Sciatic nerve (tissue), 2 donors: ENCODE measurements at places on chromosomes 13 and 19.

DNA sequence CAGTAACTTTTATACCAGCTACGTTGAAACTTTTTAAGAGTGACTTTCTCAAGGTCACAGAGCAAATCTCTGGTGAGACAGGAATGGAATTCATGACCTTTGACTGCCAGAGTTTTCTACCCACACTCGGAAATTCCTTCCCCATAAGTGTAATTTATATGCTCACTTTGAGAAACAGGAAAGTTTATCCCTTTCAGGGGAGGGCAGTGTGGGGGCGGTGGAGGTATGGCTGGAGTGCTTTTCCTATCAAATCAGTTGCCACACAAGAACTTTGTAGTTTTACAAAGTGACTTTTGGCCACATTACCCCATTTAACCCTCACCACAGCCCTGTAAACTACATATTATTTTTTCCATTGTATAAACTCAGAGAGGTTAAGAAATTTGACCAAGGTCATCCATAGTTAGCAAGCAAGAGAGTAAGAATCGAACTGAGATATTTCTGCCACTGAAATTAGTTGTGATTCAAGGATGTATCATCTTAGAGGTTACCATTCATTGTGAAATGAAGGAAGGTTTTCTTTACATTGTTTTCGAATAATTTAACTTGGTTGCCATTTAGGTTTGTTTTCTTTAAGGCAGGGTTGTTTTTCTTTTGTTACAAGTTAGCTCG, 5.9 kb downstream of the KLF12 start:
- DNase-seq: no peak

DNA sequence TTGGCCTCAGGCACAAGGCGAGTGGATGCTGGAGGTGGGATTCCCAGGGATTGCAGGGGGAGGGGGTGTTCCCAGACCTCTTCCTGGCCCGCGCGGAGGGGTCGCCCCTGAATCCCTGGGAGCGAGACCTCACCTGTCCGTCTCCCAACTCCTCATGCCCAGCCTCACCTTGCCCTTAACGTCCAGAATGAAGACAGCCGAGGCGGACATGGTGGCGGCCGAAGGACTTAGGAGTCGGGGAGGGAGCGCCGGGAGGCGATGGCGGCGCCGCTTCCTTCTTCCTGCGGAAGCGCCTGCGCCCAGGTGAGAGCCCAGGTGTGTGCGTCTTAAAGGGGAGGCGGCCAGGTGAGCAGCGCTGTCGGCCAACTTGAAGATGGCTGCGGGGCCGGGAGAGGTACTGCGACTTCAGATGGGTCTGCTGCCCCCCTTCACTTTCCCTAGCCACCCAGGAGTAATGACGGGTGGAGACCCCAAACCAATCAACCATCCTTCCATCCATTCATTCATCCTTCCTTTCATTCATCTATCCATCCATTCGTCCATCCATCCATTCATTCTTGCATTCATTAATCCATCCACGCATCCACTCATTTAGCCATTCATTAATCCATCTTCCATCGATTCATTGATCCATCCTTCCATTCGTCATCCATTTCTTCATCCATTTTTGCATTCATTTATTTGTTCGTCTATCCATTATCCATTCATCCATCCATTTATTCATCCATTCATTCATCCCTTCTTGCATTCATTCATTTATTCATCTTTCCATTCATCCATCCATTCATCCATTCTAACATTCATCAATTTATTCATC, at the start of gene AP1M2:
Gene AP1M2, minus strand, starts transcription at position 291 of the 817 bp plus-strand sequence. Its CDS starts 81 bp downstream, at position 210.
- DNase-seq: no peak

DNA sequence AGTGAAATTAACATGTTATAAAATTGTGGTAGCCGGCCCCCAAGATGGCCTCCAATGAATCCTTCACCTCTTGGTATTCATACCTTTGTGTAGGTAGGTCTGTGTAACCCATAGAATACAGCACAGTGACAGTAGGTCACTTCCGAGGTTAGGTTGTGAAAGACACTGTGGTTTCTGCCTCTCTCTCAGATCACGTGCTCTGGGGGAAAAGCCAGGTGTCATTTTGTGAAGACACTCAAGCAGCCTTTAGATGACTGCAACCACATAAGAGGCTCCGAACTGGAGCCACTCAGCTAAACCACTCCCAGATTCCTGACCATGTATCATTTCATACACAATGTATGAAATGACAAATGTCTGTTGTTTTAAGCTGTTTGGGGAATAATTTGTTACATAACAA, 9.8 kb upstream of the USPL1 start:
- no peak for DNase-seq

DNA sequence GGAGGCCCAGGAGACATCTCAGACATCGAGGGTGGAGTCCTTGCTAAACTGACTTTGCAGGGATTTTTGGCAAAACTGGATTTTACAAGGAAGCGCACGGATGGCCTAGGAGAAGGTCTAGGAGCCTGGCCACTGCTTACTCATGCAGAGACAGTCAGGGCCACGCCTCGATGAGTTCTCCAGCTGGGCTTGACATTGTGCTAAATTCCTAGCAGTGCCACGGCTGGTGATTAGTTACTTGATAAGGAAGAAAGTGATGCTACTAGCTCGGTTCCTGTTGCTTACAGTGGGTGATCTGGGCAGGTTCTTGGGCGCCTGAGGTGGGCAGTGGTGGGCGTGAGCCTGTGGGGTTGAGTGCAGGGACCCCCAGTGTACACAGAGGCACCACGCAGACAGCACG, 143.4 kb downstream of the SOX1 start:
- DNase-seq: no peak

- no peak for DNase-seq
Measured at GRCh38 chr13:30346153-30346788, 38.9 kb upstream of the KATNAL1 start.

DNA sequence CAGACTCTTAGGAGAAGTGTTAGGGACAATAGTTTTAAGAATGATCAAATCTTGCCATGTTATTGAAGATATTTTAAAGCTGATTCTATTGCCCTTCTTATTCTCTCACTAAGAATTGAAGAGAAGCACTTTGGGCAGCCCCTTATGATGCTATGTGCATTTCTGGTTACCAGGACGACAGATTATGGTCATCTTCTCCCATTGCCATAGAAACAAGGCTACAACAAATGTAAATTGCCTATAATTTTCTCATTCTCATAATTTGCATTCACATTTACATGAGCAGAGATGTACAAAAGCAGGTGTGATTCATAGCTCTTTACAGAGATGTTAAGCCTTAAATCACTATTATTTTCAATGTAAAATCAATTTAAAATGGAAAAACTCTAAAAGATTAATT, 137.3 kb upstream of the PCDH9 start:
- DNase-seq: no peak

DNA sequence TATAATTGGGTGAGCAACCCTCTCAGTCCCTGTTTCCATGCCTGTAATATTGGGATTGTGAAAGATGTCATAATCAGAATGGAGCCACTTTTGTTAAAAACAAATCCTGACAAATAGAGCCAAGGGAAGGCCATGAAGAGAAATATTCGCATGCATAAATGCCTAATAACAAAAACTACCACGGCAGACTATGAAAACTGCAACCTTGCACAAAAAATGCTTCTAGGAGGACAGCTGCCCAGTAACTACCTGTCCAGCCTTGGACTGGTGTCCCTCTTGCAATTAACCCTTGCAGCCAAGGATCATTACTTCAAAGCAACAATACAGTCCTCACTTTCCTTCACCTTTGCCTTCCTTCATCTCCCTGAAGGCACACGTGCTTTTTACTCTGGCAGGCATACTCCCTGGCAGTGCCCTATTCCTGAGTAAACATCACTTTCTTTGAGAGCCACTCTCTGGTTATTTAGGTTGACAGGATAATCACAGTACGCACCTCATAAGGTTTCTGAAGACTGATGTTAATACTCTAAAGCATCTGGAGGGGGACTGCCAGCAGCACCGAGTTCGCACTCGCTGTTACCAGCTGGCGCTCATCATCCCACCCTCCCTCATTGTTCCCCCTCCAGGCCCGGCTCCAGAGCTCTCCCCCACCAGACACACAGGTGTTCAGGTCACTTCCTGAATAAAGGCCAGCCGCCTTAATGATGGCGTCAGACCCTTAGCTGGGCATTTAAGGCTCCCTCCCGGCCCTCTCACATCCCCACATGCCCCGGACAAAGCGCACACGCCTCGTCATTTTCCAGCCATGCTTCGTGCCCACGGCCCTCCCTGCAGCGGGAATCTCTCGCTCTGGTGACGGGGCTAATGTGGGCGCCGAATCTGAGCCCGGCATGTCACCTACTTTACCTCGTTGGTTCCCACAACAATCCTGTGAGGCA, 57.3 kb downstream of the CDADC1 start:
- no peak for DNase-seq
